ENCODE measurements at places on chromosomes 6 and 20.

DNA sequence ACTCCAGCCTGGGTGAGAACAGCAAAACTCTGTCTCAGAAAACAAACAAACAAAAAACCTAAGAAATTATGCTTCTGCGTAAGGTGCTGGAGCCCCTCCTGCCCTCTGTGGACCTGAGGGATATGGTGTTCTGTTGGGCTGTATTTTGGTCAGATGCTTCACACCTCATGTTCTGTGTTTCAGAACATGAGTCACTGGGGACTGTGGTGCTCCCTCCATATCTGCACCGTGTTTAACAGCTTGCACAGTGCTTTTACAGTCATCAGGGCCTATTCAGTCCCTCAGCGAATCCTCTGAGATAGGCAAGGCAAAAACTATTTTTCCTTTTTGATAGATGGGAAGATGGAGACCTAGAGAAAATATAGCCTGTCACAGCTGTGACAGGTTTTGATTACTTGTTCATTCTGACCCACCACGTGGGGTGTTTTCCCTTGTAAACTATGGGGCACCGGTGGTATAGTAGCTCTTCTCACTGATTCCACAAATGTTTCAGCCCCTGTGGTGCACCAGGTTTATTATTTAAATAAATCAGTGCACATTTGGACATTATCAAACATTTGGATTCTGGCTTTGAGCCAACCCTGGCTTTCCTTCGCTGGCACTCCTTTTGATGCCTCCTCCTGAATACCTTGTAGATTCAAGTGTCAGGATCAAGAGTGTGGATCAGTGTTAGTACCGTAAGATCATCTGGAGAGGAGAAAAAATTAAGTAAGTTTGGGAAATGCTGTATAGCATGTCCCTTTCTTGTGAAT, 9.6 kb downstream of the TTPAL start:
- DNase-seq, result no peak

GRCh38 chr6:42392833-42393232, 58.9 kb downstream of the TRERF1 start:
- DNase-seq, result no peak

DNA sequence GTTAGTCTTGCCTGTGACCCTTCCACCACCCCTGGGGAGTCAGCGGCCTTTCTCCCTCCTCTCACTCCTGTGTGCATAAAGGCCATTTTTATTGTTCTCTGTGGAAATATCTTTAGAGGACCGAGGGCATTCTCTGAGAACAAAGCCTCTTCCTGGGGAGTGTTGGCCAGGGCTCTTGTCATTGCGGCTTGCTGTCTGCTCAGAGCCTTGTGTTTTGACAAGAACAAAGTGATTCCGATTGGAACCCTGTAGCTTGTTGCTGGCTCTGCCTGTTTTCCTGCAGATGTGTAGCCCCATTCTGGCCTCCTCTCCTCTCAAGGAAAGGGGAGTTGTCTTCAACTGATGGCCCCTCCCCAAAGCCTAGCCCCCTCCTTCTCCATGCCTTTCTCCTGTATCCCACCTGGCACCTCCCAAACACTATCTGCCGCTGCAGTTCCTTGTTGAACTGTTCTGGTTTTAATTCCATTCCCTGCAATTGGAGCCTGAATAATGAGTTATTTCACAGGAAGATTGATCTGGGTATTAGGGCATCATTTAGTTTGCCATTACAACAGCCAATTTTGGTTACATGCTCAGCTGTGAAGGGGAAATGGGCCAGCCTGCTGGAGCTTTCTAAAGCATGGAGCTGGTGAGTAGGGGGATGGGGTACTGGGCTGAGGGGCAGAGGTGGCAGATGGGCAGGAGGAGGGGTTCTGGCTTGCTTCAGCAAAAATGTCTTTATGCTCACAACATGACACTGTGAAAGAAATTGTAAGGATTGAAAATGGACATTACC, 252.5 kb downstream of the LRFN2 start:
- no peak for DNase-seq

GRCh38 chr6:788058-788457, 95.1 kb upstream of the EXOC2 start:
- no peak for DNase-seq

GRCh38 chr20:34570859-34571306, 12.4 kb downstream of the MAP1LC3A start:
- no peak for DNase-seq

DNA sequence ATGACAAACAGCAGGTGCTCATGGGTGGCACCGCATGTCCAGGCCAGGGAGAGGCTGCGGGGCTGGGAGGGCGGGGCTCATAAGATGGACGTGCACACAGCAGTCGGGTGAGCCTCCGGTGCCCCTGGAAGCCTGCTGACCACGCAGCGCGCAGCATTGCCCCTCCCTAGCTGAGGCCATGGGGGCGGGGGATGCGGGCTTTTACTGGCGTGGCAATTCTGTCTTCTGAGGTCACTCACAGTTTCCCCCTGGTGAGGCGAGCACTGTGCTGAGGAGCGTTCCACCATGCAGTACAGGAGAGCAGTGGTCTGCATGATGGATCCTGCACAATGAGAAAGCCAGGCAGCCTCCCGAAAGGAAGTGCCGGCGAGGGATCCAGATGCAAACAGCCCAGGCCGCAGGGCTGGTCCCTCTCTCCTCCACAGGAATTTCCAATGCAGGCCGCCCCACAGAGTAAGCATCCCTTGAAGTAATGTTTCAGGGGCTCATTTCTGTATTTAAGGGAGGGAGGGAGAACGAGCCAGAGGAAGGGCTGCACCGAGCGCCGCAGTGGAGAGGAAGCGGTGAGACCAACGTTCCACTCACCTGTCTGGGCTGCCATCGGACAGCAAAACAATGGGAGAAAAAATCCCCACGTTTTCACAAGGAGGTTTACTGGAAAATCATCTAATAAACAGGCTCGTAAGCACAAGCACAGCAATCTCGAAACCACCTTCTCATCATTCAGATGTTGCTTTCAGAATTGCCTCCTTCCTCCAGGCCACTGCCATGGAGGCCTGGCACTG, 56.0 kb downstream of the IRF4 start:
- no peak for DNase-seq

DNA sequence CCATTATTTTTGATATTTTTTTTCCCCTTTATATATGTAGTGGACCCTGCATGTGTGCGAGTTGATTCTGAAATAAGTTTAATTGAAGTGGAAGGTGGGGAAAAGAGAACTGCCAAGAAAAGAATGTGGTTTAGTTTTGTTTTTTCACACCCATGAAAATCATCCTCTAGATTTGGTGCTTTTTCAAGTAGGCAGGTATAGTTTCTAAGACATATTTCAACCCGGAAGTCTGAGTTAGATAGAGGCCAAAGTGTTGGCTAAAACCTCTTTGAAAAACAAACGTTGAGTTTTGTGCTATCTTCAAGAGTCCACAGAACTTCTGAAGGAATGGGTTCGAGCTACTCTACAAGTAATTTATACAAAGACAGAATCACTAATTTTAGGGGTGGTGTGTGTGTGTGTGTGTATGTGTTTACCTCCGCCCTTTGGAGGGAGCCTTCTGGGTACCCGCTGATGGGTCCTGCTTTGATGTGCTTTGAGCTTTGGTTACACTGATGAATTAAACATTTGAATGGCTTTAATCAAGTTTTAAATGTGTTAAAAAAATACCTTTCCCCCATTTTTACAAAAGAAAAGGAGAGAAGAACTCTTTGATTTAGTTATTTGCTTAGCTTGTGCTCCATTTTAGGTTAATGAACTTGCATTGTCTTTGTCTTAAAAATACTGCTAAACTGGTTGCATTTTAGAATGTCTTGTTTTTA, 2.5 kb downstream of the RREB1 start:
- no peak for DNase-seq

DNA sequence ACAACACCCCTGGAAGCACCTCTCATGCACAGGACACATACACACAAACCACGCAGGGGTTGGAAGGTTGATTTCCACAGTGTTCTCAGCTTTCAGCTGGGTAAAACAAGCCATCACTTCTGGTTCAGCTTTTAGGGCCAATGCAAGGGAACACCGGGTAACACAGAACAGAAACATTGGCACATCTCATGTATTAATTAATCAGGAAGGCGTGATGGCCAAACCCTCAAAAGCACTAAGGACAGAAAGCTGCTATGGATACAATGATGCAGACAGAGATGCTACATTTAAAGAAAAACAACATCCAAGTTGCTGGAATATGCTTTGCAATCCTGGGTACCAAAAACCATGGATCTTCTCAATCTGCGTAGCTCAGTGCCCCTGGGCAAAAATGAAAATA, 104.3 kb upstream of the BEND6 start:
- no peak for DNase-seq

- no peak for DNase-seq
Observed at GRCh38 chr20:54251096-54251495, 43.2 kb downstream of the PFDN4 start.

GRCh38 chr20:59146780-59147565, 16.6 kb upstream of the ZNF831 start:
- DNase-seq, result no peak

DNA sequence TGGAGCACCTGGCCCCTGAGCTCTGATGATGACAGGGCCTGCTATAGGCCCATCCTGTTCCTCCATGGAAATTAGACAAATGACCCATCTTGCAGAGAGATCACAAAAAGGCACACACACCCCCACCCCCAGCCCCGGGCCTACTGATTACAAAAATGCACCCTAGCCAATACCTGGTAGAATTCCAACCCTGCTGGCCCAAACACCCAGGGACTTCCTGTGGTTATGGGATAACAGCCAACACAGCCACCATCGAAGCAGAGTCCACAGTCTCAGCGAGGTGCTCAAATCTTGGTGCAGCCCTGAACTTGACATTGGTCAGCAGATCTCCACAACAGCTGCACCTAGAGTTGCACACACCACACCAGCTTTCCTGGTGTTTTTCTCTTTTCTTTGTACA, 17.0 kb downstream of the NCR2 start:
- DNase-seq, result no peak

DNA sequence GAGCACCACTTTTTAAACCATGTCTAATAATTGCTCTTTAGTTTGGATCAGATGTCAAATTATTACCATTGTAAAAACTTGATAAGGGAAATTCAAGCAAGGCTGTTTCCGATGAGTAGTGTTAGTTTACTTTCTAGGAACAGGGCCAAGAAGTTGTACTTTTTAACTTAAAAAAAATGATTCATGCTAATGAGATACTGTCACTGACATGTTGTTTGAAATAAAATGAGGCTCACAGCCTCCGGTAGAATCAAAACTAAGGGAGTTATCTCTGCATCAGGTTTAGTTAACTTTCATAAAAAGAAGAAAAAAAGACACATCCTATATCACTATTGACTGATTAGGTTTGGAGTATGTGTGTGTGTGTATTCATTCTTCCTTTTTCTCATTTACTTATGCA, 55.2 kb upstream of the SUPT3H start:
- DNase-seq, result no peak

GRCh38 chr6:19845266-19846041, 8.3 kb downstream of the ID4 start:
- no peak for DNase-seq

DNA sequence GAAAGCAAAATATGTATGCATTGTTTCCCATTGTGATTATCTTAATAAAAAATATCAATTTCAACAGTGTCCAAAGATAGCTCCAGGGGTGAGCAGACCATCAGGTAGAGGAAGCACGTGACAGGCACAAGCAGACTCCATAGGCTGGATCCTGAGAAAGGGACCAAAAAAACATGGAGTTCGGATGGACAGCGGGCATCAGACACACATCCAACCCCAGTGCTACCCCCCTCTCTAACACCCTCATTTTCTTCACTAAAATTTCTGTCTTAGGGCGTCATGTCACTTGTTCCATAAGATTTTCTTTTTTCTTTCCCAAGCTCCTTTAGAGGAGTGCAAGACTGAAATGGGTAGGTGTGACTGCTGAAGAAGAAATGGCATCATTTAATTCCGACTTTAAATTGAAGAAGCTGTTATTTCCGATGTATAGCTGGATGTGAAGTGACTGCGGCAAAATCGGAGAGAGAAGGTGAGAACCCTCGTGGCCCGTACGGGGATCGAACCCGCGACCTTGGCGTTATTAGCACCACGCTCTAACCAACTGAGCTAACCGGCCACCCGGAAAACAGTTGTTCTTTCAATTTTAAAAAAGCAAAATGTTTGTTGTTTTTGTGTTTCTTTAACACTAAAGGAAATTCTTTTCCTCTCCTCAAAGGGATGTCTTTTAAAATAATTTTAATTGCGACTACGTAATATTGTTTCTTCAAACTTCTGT, 10.3 kb upstream of the PRSS16 start:
- no peak for DNase-seq
